ENCODE measurements at places on chromosomes 7 and 10.

GRCh38 chr10:32269343-32270100 lies 77.4 kb downstream of the EPC1 start:
- DNase-seq, result no peak

- DNase-seq, result no peak
Observed at GRCh38 chr7:1052031-1052818, 7.9 kb downstream of the GPR146 start.

DNA sequence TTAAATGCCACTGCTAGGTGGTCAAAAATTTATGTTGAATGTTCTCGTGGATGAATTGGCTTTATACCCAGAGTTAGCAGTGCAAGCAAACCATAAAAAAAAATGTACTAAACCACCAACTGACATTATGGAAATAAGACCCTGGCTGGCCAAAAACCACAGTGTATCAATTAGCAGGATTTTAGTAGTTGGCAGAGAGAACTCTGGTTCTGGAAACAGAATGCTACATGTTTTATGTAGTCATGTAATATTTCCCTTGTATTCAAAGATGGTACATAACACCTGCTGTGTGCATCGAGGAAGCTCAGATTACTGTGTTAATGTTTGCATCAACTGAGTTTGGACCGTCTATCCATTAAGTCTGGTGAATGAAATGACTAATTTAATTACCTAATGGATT lies 618.5 kb downstream of the CCSER2 start:
- DNase-seq, result no peak

DNA sequence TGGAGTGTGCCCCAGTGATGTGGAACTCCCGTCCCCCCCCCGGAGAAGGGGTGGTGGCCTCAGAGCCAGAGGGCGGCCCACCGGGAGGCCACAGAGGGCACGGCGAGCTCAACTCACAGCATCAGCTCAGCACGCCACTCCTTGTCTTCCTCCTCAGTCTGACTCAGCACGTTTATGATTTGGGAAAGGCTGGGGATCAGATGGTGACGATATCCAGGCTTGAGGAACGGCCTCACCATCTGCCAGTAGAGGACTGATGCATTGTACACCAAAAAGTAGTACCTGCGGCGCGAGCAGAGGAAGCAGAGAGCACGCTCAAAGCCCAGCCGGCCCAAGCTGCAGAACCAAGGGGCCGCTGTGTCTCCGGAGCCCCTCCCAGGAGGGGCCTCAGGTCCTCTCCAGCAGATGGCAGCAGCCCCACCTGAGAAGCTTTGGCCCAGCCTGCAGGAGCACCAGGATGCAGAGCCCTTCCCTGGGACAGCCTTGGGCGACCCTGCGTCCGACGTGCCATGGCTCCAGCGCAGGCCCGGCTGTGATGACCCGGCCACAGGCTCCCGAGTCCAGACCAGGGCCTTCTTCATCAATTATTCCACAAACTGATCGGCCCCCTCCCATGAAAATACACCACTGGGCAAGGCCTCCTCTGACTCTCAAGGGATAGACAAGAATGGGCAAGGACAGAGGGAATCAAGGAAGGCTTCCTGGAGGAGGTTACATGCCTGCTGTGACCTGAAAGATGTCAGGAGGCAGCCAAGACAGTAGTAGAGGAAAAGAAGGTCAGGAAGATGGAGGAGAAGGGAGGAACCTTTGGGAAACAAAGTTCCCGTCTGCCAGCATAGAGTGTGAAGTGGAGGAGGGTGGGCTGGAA lies 3.7 kb downstream of the CFAP46 start:
- DNase-seq, result no peak

DNA sequence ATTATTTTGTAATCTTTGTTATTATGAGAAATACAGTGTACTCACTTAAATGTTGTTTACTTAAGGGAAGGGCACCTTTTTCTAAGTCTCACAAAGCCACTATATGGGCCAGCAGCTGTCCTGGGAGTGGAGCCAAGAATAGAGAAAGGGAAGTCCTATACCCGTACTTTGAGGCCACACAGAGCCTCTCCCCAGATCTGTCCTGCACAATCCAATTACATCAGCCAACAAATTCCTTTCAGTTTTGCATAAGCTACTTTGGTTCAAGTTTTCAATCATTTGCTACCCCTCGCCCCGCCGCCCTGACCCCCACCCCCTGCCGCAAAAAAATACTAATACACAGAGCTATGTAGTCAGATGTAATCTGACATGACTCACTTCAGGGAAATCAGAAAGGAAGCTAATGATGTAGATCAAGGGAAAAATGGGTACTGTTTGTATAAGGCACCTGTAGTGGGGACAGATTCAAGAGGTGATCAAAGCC lies 297.4 kb upstream of the NEBL start:
- no peak for DNase-seq

GRCh38 chr7:102874166-102874829 lies 38.5 kb upstream of the LRRC17 start:
- no peak for DNase-seq

DNA sequence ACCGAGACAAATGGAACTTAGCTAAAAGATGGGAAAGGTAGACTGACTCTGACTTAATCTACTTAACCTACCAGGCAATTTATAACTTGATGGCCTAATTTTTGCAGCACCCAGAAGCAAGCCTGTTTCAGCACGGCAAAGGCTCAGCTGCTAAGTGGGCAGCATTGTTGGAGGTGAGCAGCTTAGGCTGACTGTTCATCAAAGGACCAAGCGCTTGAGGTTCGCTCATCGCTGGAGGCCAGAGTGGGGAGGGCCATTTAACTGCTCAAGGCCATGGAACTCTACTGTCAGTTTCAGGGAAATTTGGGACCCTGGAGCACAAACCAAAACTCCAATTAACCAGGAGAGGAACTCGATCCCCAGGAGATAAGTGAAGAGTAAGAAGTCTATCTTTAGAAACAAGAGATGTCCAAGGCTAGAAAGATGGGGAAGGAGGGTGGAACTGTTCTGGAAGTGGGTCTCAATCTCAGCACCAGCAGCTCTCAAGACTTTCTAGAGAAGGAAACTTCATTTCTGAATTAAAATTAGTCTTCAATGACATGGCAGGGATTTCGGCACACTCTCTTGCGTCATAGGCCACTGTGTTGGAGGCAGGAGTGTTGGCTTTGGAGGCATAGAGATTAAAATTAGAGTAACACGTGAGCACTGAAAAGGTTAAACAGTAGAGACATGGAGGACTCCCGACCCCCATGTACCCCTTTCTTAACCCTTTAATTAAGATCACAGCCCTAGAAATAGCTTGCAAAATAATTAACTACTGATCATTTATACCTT lies 43.1 kb downstream of the EGFR start:
- no peak for DNase-seq

DNA sequence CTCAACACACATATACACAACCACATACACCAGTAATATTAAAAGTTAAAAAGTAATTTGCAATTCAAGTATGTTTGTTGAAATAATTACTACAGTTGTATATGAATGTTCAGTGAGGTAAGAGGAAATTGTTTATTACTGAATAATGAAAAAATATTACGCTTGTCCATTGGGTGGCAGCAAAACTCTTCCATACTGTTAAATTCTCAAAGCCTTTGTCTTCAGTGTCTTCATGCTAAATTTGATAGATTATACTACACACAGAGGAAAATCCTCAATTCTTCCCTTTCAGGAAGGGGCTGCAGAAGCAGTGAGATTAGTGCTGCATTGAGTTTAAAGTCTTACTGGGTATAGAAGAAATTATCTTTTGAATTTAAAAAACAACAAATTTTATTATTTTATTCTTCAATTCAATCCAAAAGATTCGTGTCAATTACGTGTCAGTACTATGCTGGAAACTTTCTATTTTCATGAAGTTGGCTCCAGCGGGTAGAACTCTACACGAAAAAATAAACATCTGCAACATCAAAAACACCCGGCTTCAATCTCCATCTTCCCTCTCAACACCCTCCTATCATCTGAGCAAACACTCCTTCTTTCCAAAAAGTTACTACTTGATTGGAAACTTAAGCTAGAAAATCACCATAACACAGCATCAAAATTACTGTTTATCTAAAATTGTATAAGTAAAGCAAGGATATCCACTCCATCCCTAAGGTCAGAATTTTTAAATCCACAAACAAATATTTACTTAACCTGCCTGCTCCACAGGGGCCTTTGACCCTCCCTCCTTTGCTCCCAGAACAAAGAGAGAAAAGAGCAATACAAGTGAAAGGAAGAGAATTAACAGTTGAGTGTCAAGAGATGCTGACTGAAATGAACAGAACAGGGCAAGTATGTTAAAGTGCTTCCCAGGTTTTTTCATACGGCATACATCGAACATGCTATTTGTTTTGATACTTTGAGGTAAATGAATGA lies 37.0 kb upstream of the TES start:
- DNase-seq, result no peak

GRCh38 chr10:86775056-86775869 lies 18.8 kb downstream of the BMPR1A start:
- no peak for DNase-seq

DNA sequence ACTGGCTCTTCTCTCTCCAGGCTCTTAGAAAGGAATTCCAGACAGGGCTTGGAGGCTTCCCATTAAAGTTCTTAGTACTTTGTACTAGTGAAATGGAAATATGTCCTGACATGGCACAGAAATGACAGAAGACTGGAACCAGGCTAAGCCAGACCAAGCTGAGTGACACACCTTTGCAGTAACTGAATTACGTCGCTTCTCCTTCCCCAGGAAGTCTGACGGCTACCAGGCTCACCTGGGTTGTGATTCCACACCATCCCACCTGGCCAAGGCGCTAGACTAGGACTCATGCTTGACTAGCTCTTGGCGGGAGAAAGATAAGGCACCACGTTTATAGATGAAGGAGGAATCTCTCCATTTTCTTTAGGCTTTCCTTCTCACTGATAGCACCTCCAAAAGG lies 50.7 kb upstream of the KCNIP2 start:
- DNase-seq, result no peak

DNA sequence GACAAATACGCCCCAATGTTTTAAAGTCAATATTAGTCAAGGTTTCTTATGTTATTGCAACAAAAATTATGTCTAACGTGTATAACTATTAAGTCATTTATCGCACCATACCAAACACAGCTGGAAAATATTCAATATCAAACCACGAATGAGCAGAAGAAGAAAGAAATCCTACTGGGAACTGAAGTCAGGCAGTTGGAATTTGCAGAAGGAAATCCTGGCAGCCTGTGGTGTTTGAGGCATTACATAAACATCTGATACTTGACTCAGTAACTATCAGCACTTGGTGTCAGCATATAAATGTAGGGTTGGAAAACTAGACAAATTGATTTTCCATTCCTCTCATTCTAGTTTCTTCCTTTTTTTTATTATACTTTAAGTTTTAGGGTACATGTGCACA lies 83.4 kb upstream of the NUPR2 start:
- no peak for DNase-seq

DNA sequence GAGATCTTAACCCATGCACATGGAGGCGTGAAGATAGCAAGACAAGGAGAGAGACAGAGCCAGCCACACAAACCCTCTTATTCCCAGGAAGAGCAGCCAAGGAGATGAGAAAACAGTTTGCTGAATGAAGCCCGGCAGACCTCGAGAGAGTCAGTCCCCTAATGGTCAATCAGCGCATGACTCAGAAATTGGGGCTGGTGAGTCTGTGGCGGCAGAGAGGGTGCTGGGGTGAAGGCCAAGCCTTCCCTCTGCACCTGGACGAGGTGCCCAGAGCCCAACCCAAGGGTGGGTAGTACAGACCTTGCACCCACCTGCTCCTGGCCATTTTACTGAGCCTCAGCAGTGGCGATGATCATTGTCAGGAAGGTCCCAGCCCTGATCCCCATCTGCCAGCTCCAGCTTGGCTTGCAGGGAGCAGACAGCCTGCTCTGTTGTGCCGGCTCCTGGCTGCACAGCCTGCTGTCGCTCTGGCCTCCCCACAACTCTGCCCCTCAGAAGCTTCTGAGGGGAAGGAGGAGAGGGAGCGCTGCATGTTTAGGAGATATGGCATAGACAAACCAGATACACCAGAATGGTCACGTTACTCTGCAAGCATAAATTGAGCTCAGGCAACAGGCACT lies 256.6 kb downstream of the RPS24 start:
- DNase-seq, result no peak

DNA sequence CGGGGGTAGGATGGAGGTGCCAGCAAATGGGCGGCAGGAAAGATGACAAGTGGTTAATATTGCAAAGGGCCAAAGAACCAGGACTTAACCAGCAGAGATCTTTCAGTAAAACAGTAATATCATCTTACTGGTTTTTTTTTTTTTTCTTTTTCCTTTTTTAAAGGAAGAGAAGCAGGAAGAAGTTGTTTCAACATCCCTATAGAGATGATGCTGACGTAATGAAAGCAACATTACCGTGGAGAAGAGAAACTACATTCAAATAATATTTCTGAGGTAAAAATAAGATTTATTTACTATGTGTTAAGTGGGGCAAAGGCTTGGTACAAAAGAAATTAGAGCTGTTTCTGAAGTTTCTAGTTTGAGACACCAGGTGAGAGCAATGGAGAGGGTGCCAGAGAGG lies 11.0 kb downstream of the MINDY3 start:
- DNase-seq, result no peak

GRCh38 chr10:48798481-48799254 lies 114.0 kb downstream of the WDFY4 start:
- no peak for DNase-seq

DNA sequence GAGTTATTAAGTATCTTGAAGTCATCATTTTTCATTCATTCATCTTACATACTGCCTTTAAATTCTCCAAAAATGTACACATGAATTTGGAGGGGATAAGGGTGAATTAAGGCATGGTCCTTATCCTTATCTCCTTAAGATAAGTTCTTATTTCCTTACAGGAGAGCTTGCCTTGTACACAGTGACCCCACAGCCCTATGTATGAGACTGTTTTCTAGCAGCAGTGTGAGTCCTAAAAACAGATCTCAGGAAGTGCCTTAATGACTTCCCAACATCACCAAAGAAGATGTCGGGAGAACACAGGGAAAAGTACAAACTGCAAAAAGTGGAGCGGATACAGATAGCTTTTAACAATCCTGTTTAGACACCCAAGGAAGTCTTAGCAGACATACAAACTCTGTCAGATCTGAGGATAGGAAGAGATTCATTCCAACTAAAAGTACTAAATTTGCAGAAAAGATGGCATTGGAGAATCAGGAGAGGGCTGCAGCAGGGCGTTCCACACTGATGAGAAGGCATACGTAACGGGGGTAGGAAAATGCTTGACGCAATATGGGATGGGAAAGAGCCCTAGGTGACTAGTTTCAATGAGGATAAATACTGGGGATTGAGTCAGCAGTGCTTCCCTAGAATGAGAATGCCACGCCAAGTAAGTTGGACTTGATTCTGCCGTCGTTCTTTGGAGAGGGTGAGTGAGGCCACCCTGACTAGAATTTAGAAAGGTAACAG lies 570.2 kb downstream of the PARD3 start:
- no peak for DNase-seq

DNA sequence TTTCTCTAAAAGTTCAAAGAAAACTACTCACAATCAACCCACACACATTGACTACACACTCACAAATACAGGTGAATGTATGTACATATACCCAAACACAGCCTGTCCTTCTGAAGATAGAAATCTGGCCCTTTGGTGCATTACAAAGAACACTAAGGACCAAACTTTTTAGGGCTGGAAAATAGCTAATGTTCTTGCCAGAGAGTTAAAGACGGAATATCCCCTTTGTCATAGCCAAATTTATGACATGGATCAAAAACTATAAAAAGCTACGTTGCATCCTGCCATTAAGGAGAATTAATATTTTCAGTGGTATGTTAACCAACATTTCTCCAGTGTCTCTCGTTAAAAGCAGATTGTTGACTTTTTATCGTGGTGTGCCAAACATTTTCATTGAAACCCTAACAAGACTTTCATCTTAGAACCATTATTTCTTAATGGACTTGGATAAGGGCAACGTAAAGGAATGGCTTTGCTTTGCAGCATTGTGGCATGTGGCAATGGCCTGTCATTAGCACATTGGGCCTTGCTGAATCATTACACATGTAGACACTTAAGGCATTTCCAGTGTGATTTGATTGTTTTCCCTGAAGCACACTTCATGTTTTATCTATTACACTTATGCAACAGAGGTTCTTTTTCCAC lies 150.9 kb upstream of the MEOX2 start:
- DNase-seq, result no peak
